Stimulated activated CD4-positive, alpha-beta T cell treated with anti-CD3 and anti-CD28 coated beads, Interleukin-4, amount 100 ng/mL, for 4 hours (primary cell): ENCODE measurements at places on chromosomes 4 and X.

DNA sequence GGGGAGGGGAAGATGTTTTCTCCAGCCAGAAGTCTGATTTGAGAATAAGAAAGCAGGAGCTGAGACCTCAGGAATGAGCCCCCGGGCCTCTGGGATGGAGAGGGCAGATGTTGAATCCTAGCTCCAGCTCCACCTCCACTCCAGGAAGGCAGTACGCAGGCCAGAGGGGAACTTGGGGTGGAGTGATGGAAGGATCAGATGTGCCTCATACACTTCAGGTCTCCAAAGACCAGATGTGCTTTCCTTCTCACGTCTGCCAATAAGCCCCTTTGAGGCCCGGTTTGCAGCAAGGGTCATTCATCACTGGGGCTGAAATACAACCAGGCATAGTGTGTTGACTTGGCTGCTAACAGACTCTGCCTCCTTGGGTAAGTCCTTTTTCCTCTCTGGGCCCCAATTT lies 28.1 kb downstream of the STARD8 start:
- no peak for DNase-seq

- DNase-seq, result no peak
These were observed 387.8 kb downstream of the DCAF12L2 start for GRCh38 chrX:125778261-125778660.

DNA sequence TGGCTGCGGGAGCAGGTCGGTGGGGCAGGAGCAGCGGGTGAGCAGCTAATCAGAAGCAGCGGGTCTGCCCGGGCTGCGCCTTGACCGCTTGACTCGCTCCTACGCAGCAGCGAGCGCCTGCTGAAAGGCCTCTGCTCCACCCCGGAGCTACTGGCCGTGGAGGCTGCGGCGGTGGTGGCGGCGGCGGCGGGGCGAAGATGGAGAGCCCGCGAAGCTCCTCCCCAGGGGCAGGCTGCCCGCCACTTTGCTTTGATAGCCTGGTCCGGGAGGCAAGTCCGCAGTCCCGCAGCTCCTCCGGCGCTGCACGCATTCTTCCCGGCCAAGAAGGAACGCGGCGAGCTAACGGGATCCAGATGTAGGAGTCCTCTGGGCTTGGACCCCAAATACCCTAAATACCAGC lies 36.7 kb downstream of the PJA1 start:
- no peak for DNase-seq

GRCh38 chrX:53003111-53003510 lies 44.8 kb upstream of the FAM156A start:
- no peak for DNase-seq

GRCh38 chr4:26179316-26179760 lies 141.5 kb upstream of the RBPJ start:
- no peak for DNase-seq
